ENCODE measurements at places on chromosomes 3 and 15.

DNA sequence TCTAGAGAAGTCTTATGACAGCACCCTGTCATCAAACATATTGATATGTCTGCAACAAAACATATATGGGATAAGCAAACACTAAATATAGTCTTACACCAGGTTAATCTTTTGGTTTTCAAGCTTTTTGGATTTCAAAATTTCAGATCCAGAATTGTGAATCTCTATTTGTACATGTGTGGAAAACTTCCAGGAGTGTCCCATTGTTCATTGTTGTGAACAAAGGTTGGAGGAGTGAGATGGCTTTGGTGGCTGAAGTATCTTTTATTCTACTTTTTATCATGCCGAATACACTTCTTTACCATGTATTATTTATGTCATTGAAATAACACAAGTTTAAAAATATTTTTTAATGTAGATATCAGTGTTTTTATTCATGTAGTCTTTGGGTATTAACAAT, 5.9 kb upstream of the FHIT start:
- DNase-seq, result no peak

DNA sequence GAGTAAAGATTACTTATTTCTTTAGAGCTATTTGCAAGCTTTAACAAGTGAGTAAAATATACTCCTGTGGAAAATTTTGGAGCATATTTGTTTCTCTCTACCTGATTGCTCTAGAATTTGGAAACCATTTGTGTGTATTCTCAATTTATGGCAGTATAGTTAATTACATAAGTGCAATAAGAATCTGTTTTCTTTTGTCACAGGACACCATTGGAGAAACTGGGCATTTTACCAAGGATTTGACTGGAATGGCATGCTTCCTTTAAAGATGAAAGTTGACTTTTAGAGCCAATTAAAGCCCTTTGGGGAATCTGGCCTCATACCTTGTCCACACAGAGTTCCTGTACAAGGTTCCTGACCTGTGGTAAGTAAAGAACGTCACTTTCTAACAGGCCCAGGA, 38.4 kb downstream of the PAQR5 start:
- no peak for DNase-seq

DNA sequence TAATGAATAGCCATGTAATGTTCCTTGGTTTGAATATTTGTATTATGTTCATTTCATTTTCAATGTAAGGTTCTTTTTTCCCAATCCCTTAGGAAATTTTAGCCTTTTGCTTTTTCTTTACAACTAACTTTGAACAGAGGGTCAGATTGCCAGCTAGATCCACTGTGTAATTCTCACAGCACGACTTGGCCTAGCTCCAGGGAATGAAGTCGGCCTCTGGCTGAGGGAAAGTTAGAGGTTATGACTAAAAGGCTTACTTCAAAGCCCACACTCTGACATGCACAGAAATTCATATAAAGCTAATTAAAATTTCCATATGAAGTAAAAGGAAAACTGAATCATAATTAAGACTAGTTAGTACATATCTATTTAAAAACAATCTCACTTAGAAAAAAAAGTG, 38.7 kb downstream of the ROBO1 start:
- no peak for DNase-seq

DNA sequence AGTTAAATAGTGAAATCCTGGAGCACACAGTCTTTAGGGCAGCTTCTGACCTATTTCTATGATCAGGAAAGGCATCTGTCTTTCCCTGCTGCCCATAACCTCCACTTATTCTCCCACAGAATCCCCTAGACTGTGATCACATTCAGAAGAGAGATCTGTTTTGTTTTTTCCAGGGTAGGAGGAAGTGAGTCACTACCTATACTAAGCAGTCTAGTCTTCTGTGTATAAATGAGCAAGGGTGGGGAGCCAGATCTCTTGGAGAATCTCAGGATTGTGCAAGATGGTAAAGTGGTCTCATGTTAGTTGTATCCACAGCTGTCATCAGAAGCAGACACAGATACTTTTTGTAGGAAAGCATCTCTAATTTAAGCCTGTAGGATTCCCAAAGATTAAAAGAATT, 11.8 kb upstream of the FBXO22 start:
- DNase-seq, result no peak

GRCh38 chr3:43279532-43279931, 6.8 kb upstream of the SNRK start:
- no peak for DNase-seq

- no peak for DNase-seq
Measured at GRCh38 chr15:54197995-54198394, 219.8 kb downstream of the UNC13C start.

DNA sequence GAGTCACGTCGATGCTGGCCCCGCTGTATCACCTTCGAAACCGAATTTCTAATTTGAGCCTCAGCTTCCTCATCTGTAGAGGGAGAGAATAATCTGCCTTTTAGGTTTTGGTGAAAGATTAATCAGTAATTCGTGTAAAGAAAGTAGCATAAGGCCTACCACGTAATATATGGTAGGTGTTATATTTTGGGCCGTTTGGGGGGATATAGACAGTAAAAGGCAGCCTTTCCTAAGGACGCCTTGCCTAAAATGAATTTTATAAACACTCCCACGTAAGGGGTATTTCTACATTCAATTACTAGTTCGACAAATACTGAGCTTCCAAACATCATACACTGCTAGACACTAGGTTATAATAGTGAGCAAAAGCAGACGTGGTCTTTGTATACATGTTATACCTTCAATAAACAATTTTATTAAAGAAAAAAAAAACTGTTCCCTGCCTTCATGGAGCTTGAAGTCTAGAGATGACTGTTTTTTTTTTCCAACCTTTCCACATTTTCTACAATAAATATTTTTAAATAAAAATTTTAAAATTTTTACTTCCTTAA, 737 bp downstream of the JAGN1 start:
- DNase-seq, result no peak

GRCh38 chr3:66473181-66473580, 27.6 kb downstream of the LRIG1 start:
- no peak for DNase-seq

Measured in amygdala (tissue), 56 donors.